ENCODE measurements at places on chromosomes 5 and 9.

- DNase-seq: no peak
These were observed 242.0 kb downstream of the AUH start for GRCh38 chr9:91119679-91120078.

DNA sequence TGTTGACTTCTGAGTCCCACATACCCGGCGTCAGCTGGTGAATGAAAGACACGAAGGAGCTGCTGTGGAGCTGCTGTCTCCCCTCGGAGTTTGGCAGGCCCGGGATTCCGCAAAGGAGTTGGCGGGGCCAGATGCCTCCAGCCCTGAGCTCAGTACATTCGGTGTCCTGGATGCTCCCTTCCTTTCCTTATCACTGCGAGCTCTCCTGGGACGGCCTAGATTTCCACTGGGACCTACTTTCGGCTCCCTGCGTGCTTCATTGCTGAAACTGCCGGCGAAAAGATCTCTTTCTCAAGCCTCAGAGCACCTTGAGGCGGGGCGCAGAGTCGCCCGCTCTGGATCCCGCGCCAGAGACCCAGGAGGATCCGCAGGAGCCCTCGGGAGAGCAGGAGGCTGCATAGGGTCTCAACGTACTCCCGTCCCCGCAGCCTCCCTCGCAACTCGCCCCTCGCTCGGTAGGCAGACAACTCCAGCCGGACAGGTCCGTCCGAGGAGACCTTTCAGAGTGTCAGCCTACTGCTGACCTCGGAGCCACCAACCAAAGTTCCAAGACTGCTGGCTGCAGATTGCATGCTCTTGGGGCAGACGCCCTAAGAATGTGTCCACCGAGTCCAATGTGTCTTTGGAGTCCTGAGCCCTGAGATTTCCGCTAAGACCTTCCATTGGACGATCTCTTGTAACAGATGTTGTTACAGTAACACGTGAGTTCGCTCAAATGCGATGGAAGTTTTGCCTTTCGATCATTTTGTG is 6.1 kb downstream of the ANXA2R start:
- DNase-seq: no peak

GRCh38 chr5:158947846-158948245 is 151.9 kb downstream of the EBF1 start:
- DNase-seq: no peak

- DNase-seq: no peak
These were observed 114.4 kb downstream of the TENT4A start for GRCh38 chr5:6827526-6828219.

GRCh38 chr5:172583931-172584511 is 57.0 kb upstream of the NEURL1B start:
- DNase-seq: no peak

DNA sequence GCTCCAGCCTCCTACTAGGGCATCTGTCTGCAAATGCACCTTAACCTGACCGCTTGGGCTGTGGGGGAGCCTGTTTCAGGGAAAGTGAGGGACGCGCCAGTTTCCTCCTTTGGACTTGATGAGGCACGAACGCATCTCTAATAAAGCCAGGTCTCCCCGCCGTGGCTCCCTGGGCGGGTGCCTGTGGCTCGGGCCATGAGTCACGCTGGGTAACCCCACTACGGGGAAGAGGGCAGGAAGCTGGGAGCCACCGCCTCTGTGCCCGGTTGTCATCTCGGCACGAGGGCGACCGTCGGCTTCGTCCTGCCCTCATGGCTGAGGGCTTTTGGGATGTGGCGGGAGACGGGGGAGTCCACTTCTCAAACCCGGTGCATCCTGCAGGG is 12.1 kb downstream of the NOTCH1 start:
- no peak for DNase-seq

DNA sequence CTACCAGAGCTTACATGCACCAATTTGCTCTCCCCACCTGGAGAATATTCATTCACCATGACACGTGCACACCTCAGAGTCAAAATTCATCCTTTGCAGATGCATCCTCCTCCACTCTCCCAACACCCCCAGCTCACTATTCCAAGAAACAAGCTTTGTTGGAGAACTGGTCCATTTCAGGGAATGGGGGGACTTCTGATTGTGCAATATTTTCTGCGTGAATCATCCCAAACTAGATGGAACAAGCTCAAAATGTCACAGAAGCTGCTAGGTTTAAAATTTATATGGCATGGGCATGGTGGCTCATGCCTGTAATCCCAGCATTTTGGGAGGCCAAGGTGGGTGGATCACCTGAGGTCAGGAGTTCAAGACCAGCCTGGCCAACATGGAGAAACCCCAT is 3.6 kb downstream of the GLDC start:
- no peak for DNase-seq

- no peak for DNase-seq
These were observed 99.1 kb downstream of the DPYSL3 start for GRCh38 chr5:147410496-147411358.

GRCh38 chr9:2595973-2596372 is 25.6 kb upstream of the VLDLR start:
- DNase-seq: no peak

GRCh38 chr9:95383845-95384244 is 66.3 kb upstream of the FANCC start:
- DNase-seq: peak; percentile 41

GRCh38 chr9:33927694-33928093 is 110.7 kb downstream of the UBE2R2 start:
- no peak for DNase-seq

DNA sequence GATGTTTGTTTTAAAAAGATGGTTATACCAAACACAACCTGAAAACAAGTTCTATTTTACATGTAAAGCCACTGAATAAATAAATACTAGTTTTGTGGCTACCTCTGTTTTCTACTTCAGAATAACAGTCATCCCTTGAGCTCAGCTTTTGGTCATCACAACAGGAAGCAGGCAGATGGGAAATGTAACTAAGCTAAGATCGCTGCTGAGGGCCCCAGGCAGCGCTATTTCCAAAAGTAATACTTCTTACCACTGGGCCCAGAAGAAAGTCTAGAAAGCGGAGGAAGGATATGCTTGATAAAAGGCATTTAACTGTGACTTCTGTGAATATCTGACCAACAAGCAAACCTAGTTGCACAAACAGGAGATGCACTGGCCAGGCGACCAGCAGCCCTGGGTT is 61.4 kb downstream of the SERINC5 start:
- no peak for DNase-seq

DNA sequence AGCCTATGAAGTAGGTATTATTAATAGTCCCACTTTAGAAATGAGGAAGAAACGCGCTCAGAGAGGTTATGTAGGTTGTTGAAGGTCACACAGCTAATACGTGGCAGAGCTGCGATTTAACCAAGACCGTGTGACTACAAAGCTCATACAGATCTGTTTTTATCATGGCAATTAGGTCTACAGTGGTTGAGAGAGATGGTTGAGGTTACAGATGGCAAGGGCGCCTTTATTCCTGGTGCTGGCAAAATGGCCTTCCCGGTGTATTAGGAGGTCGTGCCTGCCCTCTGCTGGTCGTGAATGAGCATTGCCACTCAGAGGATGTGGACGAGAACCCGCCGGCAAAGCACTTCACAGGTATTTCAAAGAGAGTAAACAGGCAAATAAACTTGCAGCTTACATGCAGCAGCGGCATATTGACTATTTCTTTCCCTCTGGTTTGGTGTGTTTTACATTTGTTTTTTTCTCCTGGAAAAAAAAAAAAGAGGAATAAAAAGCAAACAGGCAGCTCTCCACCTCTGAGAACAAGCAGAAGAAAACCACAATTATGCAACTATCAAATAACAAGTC is 65.3 kb upstream of the EGFLAM start:
- DNase-seq: no peak

DNA sequence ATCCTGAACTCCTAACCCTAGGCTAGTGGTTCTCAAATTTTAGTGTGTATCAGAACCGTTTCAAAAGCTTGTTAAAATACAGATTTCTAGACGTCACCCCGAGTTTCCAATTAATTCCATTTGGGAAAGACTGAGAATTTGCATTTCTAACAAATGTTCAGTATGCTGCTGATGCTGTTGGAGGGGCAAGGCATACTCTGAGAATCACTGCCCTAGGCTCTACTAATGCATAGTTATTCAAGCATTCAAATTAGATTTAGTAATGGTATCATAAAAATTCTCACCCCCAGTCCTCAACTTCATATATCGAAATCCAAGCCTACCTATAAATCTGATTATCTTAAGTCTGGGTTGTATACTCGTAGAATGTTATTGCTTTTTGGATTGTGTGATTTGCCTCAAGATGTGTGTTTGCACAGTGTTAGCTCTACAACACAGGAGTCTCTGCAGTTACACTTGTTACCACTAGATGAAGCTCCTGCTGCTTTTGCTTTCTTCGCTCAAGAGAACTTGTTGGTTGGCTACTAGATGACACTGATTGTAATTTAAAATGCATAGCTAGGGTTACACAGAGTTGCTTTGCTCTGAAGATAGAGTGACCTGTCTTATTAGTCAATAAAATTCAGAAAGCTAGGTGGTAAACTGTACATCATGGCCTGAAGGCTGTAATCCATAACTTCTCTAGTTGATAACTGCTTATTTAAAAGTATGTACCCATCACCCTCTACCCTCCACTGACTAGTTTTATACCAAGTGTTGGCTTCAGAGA is 7.5 kb upstream of the ERAP2 start:
- DNase-seq: peak; percentile 76

DNA sequence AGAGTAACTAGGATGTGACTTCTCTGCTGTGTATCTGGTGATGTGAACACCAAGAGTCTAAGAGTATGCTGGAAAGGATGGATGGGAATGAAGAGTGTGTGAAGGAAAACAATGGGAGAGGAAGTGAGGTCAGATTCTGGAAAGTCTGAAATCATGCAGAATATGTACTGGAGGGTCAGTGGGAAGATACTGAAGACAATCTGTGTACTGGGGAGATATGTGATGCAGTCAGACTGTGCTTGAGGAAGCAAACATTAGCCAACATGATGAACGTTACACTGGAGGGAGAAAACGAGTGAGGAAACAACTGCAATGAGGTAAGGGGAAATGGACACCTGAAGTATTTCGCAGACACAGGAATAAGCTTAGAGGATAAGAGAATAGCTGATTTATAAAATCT is 105.7 kb downstream of the NR3C1 start:
- DNase-seq: no peak

- no peak for DNase-seq
These were observed 21.4 kb downstream of the FREM1 start for GRCh38 chr9:14888875-14889274.

DNA sequence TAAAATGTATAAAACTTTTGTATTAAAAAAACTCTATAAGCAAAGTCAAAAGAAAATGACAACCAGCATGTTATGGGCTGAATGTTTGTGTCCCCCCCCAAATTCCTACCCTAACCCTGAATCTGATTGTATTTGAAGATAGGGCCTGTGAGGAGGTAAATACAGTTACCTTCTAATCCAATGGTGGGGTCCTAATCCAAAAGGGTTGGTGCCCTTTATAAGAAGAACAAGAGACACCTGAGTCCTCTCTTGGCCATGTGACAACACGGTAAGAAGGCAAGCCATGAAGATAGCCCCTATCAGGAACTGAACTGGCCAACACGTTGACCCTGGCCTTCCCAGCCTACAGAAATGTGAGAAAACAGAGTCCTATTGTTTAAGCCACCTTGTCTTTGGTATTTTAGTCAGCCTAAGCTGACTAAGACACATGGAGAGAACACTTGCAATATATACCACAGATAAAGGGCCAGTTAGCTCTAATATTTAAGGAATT is 49.7 kb upstream of the AKNA start:
- DNase-seq: no peak

- DNase-seq: no peak
These were observed 8.8 kb upstream of the WDR5 start for GRCh38 chr9:134127065-134127580.

GRCh38 chr5:106093134-106093533 is 1577.6 kb downstream of the EFNA5 start:
- no peak for DNase-seq

DNA sequence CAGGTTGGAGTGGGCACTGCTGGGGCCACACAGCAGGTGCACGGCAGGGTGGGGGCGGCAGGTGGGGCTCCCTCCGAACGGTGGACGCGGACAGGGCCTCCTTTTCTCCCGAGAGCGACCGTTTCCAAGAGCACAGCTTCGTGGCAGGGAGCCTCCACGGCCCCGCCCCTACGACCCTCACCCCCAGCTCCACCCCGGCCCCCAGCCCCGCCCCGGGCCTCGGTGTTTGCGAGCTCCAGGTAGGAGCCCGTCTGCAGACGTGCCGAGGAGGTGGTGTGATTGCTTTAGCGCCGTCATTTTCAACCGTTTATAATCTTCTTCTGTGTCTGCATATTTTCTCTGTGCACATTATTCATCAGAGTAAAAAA is 8.8 kb downstream of the GRIN1 start:
- DNase-seq: no peak

DNA sequence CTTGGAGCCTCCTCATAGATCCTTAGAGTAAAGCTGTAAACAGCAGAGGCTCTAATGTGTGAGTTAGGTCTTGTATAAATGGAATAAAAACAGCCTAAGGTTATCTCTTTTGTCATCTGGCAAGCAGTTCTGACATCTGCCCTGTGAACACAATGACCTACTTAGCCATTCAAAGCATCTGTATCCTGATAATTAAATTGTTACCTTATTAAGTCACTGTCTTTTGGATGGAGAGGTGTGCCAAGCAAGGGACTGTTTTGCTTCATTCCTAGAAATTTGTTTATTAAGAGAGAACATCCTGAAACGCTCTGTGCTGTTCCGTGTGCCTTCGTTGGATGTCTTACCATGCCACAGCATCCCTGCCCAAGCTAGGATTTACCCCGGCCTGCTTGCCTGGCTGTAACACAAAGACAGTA is 1.5 kb downstream of the LSM11 start:
- no peak for DNase-seq

DNA sequence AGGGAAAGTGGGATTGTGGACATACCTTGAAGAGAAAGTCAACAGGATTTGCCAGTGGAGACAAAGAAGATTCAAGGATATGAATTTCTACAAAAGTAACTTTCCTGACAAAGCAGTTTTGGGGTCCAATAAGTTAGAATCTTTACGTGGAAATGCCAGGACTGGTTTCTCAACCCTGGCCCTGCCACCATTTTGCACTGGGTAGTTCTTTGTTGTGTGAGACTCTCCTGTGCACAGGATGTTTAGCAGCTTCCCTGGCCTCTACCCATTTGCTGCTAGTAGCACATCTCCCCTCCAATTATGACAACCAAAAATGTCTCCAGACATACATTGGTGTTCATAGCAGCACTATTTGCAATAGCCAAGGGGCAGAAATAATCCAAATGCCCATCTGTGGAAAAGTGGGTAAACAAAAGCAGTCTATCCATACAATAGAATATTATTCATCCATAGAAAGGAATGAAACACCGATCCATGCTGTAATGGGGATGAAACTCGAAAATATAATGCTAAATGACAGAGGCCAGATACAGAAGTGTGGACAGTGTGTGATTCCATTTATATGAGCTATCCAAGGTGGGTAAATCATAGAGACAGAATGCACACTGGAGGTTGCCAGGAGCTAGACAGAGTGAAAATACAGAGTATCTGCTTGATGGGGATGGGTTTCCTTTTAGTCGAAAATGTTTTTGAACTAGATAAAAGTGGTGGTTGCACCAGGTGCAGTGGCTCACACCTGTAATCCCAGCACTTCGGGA is 91.4 kb downstream of the NSUN2 start:
- DNase-seq: no peak

- no peak for DNase-seq
These were observed 240.1 kb downstream of the TRPM3 start for GRCh38 chr9:70881333-70881732.

- DNase-seq: peak; percentile 58
These were observed 410.6 kb downstream of the PSAT1 start for GRCh38 chr9:78707481-78707991.

Measured in SW 1271 (cell line).